Posterior cingulate gyrus (tissue), 11 donors: ENCODE measurements at places on chromosomes 4 and X.

DNA sequence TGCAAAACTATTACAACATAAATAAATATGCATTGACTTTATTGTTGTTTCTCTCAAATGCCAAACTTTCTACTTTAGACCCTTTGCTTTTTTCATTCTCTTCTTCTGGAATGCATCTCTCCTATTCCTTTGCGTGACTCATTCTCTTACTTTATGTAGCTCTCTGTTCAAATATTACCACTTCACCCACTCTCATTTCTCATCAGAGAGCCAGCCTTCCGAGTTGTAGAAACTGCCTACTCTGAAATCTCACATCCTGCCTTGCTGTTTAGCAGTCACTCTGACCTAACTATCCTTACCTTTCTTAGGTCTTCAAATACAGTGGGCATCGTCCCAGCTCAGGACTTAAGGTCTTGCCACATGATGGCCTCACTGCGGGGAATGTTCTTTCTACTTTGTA, 143.5 kb downstream of the GALNTL6 start:
- DNase-seq: no peak

GRCh38 chr4:183995570-183995969, 90.5 kb downstream of the STOX2 start:
- no peak for DNase-seq

DNA sequence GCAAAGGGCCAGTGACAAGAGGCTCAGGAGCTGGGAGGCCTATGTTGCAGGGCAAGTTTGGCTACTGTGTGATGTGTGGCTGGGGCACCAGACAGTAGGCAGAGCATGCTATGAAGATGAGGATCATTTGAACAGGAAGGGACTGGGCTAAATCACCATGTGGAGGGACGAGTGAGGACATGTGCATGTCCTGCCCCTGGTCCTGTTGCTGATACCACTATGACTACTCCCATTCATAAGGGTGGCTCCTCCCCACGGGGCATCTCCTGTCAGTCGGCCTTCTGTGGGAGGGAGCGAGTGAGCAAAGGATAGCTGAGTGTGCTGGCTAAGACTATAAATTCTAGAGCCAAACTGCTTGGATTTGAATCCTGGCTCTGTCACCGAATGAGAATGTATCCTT, 139.2 kb downstream of the TMEM164 start:
- no peak for DNase-seq

- no peak for DNase-seq
Measured at GRCh38 chr4:67393699-67394281, 151.5 kb downstream of the CENPC start.

GRCh38 chr4:7897811-7898210, 41.9 kb downstream of the AFAP1 start:
- no peak for DNase-seq

DNA sequence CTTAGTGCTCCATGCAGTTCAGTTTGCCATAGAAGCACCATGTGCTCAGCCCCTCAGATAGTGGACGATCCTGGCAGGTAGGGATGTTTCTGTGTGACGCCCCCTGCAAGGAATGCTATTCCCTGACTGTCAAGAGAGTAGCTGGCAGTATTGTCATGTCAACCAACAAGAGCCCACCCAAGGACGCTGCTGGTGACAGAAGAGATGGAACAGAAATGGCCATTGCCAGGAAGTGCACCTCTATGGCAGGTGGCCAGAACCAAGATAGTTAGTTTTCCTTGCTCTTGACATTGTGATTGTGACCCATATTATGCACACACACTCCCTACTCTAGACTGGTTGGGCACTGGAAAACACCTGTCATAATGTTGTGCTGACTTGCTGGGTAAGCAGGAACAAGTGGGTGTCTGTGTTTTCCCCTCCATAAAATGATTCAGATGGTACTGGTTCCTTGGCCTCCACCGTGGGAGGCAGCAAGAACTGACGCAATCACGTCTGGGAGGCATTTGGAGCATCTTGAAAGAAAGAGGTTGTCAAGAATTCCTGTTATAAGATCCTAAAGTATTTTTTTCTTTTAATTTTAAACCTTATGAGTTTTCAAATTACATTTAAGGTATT, 507.9 kb downstream of the MID1IP1 start:
- no peak for DNase-seq

DNA sequence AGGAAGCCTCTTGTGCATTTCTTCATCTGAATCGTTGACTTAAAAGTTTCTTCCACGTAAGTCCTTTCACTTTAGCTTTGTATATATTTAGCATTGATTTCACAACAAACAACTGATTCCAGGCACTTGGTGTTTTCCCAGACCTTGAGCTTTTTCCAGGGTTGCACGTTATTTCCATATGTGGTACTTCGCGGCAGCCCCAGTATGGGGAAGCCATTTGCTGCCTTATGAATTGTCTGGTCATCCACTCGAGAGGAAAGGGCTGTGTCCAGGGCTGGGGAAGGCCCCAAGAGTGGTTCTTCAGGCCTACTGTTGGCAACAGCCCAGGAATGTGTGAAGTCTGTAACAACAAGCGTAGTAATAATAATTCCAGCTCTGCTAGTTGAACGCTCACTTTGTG, 2.8 kb upstream of the TLR8 start:
- DNase-seq: no peak

- DNase-seq: peak; percentile 28
Measured at GRCh38 chrX:111467896-111468295, 43.5 kb upstream of the SERTM2 start.

DNA sequence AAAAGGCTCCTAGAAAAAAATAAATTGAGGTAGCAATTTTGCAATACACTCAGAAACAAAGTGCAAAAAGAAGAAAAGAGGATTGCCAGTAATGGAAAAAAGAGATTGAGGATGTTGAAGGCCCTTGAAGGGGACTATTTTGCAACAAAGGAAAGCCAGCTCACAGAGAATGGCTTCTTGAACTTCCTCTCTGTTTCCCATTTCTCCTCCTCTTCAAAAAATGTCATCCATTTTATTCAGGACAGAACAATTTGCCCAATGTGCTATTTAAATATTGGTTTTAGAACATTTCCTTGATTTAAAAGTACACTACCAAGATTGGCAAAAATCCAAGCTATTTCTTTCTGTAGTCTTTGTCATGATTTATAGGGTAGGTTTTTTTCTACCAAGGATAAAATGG, 60.2 kb downstream of the GASK1B start:
- no peak for DNase-seq

DNA sequence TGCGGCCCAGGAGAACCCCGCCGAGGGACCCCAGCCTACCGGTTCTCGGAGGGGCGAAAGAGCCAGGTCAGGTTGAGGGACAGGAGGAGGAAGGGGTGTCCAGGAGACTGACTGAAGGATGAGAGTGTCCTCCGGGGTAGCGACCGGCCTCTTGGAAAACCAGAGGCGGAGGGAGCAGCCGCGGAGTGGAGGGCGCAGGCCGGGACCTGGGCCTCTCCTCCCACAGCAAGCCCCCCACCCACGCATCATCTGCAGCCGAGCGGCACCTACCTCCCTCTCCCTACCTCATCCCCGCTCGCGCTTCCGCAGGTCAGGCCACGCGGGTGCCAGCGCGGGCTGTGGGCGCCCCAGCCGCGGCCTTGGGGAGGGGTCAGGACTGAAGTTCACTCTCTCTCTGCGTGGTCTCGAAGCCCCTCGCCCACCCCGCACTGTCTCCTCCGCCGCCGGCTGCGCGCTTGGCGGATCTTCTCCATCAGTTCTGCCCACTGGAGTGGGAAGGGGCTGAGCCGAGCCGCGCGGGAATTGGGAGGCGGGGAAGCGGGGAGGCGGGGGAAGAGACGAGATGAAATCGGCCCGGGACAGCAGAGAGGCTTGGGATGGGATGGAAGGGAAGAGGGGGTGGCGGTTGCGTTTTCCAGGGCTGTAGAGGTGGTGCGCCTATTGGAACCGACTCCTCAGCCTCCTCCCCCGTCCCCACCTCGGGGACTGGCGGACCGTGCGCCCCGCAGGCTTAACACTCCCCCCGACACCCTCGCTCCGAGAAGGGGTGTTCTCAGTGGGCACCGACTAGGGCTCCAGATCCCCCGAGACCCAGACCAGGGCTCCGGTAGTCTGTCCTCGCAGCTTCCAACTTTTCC, 1.8 kb downstream of the NLGN4X start:
- DNase-seq: peak; percentile 75

DNA sequence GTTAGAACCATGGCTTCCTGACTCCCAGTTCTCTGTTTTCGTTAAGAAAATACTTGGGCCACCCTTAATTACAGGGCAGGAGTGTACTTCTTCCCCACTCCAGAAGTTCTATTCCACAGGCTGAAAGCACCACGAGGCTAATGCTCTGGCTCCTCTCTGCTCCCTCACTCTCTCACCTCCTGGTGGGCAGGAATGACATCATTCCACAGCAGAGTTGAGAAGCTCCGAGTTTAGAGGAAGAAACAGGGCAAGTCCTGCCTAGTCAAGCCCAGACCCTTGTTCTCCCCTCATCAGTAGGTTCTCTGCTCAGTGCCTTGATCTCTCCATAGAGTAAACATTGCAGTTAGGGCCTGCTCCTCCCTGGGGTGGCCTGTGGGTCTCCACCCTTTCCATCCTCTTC, 343.8 kb upstream of the CLNK start:
- DNase-seq: no peak

GRCh38 chr4:25870081-25870480, 7.3 kb upstream of the SEL1L3 start:
- DNase-seq: no peak

- DNase-seq: no peak
Measured at GRCh38 chr4:153486281-153487151, 20.4 kb downstream of the TMEM131L start.

DNA sequence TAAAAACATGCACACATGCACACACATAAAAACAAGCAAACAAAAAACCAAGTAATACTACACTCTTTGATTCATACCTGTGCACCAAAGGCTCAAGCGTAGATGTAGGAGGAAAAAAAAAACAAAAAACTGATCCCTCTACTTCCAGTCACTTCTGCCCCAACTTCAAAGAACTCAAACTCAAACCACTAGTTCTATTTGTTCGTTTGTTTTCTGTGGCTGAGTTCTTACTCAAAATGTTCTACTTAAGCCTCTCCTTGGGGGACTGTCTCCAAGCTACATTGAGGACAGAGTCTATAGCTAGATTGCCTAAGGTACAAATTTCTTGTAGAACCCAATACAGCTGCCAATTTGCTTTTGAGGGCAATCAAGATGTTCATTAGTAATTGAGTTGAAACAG, 171.0 kb upstream of the ATOH1 start:
- no peak for DNase-seq

DNA sequence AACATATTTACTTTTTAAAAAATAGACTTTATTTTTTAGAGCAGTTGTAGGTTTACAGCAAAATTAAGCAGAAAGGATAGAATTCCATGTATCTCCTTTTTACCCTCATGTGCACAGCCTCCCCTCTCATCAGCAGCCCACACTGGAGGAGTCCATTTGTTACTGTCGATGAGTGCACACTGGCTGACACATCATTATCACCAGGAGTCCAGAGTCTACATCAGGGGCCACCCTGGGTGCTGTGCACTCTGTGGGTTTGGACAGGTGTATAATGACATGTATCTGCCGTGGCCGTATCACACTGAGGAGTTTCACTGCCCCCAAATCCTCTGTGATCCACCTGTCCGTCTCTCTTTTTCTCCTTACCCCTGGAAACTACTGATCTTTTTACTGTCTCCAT, 26.3 kb downstream of the TBC1D14 start:
- DNase-seq: no peak
